ENCODE measurements at places on chromosomes 5 and 9.

- DNase-seq = no peak
These were observed 115.1 kb upstream of the SHB start for GRCh38 chr9:38183994-38184568.

DNA sequence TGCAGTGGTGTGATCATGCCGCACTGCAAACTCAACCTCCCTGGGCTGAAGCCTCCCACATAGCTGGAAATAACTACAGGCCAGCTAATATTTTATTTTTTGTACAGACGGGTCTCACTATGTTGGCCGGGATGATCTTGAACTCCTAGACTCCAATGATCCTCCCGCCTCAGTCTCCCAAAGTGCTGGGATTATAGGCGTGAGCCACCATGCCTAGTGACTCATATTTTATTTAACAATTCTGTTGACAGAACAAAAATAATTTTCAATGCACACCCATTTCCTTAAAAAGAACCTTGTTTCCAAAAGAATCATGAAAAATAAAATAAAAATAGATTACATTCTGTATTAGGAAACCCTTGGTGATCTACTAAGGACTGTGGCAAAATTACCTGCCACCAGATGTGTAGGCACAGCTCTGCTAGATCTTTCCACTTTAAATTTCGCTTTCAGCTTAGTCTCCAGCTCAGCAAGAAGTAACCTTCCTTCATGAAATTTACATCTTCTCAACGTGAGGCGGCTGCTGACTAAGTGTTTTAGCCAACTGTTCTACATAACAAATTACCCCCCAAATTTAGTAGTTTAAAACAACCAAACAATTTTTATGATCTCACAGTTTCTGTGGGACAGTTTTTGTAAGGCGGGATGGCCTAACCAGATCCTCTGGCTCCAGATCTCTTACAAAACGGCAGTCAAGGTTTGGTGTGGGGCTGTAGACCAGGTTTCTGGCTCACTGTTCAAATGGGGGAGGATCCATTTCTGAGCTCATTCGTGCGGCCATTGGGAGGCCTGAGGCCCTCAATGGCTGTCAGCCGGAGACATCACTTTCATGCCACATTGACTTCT lies 32.6 kb upstream of the GOLPH3 start:
- no peak for DNase-seq

- DNase-seq = no peak
These were observed 161.6 kb downstream of the BNC2 start for GRCh38 chr9:16708656-16709435.

- DNase-seq = no peak
These were observed 44.4 kb upstream of the GRIA1 start for GRCh38 chr5:153445875-153446579.

DNA sequence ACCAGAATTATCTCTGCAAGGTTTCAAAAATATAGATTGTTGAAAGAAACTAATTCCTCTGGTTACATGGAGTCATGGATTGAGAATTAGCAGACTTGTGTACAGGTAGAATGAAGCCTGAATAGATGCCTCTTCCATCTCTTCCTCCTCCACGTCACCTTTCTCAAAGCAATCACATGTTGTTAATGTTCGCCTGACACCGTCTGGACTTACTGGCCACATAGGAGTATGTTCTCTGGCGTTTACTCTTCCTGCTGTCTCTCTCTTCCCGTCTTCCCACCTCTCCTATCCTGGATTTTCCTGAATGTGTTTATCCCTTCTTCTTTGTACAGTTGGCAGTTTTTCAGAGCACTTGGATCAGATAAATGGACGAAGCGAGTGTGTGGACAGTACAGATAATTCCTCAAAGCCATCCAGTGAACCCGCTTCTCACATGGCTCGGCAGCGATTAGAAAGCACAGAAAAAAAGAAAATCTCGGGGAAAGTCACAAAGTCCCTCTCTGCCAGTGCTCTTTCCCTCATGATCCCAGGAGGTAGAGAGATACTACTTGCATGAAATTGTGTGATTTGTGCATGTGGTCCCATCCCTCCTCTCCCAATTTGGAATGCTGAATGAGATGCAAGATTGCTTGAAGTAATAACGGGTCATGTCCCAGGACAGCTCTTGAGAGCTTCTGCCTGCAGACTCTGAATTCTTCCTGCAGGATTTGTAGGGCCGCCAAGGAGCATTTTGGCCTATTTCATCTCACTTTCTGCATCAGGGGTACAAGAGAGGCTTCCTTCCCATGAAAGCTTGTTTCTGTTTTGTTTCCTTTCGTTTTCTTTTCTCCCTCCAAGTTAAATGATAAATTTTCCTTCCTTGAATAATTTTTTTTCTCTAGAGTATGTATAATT lies 47.3 kb downstream of the CD180 start:
- DNase-seq = no peak

GRCh38 chr5:1159774-1160406 lies 41.5 kb upstream of the SLC6A19 start:
- no peak for DNase-seq

DNA sequence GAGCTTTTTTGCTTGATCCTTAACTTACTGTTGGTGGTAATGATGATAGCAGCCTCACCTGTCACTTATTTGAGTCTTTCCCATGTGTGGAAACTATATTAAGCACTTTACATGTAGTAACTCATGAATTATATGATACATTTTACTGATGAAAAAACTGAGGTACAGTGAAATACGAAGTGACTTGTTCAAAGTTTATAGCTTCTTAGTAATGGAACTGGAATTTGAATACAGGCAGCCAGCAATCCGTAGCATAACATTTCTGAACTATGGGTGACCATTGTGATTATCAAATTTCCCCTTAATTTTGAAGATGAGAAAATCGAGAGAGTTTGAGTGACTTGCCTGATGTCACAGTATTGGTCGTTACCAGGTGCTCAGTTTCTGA lies 17.3 kb downstream of the SCAMP1 start:
- no peak for DNase-seq

DNA sequence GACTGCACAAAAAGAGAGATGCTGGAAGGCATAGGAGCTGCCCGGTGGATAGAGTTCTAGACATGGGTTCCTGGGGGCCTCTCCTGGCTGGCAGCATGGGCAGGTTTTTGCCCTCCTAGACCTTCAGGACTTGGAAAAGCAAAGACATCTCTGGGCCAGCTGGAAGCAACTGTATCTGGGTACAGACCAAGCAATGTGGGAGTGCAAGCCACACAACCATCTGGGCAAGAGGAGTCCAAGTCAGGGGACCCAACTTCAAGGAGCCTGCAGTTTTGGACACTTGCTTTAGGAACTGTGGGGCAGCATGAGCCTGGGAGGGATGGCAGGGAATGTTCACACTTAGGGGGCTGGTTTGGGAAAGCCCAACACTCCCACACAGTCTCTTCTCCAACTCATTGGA lies 323.3 kb downstream of the GADD45G start:
- DNase-seq = no peak

DNA sequence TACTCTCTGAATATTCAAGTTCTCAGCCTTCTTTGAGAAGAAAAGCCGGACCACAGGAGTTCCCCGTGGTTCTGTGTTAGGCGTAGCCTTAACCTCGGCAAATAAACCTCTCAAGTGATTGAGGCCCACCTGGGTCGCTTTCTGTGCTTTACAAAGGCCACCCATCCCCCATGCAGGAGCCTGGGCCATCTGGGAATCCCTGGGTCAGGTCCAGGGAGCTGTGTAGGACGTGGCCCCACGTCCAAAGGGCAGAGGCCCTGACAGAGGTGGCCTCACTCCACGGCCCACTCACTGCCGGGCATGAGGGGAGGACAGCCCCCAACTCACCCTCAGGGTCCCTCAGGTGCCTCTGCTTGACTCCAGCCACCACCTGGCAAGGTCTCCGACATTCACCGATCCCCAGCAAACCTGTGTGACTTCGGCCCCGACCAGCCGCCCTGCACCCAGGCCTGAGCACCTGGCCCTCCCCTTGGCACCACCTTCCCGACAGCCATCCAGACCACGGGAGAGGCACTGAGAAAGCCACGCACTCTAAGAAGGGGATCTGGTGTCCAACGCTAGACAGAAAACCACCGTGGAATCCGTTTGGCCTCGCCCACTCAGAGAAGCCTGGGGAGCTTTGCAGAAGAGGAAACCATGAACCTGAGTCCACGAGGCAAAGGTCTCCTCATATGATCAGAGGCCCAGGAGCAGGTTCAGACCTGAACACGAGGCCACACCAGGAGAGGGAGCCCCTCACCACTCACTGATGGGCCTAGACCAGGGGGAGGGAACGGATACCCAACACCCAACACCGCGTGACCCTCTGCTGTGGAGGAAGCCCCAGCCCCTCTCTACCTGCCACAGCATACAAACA lies 4.5 kb downstream of the SLC12A7 start:
- DNase-seq = no peak

DNA sequence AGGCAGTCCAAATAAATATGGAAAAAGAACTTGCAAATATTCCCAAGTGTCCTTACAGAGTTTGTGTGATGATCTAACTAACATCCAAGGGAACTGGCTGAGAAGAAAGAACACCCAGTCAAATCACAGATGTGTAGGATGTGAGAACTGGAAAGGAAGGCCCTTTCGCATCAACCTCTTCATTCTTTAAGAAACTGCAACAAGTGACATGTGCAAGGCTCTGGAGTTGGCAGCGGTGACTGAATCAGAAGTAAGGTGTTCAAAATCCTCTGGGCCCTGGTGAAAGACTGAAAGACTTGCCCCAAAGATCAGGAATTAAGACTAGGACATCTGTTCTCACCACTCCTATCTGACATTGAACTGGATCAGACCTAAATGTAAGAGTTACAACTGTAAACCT lies 88.7 kb downstream of the RAPGEF1 start:
- DNase-seq = no peak

DNA sequence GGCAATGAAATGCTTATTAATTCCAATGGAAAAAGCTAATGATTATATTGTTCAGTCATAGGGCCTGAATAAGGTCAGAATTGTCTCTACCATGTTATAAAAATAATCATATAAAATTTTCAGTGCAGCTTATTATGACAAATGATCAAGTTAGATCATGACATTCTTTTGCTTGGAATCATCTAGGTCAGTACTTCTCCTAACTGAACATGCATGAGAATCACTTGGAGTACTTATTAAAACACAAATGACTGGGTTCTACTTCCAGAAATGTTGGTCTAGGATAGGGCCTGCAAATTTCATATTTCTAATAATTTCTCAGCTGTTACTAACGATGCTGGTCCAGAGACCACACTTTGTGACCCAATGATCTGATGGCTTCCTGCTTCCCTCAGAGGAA lies 806.0 kb upstream of the ZNF608 start:
- DNase-seq = no peak

DNA sequence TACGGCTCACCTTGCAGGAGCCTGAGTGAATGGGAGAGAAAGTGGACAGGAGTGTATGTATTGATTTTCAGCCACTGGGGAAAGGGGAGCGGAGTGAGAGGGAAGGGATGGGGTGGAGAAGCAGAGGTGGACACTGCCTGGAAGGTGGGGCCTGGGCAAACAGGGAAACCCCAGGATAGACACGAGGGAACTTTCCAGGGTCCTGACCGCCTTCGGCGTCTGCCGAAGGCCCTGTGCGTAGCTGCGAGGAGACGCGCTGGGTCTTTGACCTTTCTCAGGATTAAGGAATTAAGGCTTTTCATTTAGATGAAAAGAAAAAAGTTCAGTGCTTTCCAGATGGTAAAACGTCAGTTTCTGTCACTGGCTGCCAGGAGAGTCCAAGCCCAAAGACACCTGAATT lies 134.6 kb upstream of the RAPGEF1 start:
- no peak for DNase-seq

DNA sequence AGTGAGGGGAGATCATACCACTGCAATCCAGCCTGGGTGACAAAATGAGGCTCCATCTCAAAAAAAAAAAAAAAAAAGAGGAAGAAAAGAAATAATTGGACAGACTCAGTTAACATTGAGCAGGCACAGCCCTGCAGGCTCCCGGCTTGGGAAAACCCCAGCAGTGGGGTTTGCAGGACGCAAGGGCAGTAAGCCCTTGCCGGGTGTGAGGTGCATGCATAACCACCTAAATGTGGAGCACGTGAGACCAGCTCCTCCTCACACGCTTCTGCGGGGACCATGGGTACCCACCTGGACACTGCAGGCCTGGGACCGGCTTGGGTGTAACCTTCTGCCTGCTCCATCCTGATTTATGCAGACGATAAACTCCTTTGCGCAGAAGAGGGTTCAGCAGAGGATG lies 4.8 kb upstream of the SLC6A18 start:
- DNase-seq = no peak

DNA sequence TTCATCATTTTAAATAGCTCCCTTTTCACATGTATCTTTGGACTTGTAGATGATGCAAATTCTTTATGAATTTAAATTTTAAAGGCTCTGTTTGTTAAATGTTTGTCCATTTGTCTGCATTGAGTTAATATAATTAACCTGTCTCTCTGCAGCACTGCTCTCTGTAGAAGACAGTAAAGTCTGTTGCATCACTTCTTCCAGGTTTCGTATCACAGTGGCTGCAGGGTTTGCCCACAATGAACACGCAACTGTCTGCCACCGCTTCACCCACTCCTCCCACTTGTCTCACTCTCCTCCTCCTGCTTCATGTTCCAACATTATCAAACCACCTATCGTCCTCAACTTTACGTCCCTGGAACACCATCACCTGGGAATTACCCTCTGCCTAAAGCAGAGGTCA lies 231.3 kb upstream of the SLC30A5 start:
- DNase-seq = no peak

DNA sequence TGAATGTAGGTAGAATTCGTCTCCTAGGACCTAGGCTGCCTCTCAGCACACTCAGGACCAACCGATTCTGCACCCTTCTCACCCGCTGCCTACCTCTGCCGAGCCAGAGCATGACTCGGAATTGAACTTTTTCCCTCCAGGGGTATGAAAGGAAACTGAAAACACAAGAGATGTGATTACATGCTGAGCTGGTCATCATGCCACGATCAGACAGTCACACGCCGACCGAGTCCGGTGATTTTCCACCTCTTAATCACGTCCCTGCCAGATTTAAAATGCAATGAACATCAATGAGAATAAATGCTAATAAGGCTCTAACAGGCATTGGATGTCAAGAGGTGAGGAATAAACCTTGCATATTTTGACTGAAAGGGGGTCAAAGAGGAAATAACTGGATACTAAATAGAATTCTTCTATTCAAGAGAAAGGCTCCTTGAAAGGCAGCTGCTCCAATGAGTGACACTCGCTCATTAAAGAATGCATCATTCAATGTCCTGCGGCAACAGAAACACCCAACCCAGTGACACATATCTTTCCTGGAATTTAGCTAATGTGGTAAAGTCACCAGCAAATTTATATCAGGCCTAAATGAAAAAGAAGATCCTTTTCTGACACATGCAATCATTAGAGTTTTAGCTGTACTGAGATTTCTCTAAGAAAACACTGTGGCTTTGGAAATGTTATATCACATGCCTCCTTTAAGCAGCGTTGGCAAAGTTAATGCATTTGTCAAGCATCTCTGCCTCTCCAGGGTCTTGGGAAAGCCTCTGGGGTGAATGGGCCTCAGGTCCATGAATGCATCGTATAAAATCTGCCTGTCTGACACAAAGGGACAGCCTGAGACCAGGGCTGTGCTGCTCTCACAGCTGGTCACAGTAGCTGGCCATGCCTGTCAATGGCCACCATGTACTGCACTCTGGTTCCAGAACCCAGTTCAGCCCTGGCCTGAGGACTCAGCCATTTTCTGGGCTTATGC lies 128.7 kb downstream of the SPOCK1 start:
- DNase-seq = no peak

- DNase-seq = no peak
These were observed 306.4 kb upstream of the PAPPA start for GRCh38 chr9:115847216-115847615.
